ENCODE measurements at places on chromosomes 3 and 15.

GRCh38 chr3:153615863-153616262 lies 453.8 kb downstream of the RAP2B start:
- no peak for DNase-seq

GRCh38 chr3:38528457-38528856 lies 32.3 kb downstream of the EXOG start:
- DNase-seq: peak; percentile 77

GRCh38 chr15:43508991-43509659 lies 8.3 kb upstream of the MAP1A start:
- DNase-seq: peak; percentile 22

DNA sequence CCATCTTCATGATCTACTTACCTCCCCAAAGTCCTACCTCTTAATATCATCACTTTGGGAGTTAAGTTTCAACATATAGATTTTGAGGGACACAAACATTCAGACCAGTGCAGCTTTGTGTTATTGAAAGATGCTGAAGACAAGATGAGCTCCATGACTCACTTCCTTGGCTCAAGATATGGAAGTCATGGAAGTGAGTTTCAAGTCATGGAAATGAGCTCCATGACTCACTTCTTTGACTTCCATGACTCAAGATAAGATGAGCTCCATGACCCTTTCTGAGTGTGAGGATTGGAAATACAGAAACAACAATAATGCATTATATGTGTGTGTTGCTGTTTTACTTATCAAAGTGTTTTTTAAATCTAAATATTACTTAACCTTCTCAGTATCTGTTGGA lies 170.2 kb upstream of the TPRG1 start:
- no peak for DNase-seq

DNA sequence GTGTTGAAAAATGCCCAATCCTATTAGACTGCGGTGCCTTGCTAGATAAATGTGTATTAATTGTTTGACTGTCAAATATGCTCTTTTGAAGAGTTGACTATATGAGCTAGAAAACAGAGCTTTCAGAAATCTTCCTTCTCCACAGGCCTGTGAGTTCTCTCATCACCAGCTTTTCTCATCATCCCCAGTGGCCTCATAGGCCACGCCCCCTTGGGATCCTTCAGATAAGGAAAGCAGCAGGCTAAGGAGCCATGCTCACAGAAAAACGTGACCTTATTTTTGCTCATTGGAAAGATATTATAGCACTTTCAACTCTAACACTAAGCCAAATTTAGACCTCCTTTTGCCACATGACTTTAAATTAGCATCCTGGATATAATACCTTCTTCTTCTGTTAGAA lies 514.4 kb upstream of the ARRDC4 start:
- DNase-seq: peak; percentile 66

DNA sequence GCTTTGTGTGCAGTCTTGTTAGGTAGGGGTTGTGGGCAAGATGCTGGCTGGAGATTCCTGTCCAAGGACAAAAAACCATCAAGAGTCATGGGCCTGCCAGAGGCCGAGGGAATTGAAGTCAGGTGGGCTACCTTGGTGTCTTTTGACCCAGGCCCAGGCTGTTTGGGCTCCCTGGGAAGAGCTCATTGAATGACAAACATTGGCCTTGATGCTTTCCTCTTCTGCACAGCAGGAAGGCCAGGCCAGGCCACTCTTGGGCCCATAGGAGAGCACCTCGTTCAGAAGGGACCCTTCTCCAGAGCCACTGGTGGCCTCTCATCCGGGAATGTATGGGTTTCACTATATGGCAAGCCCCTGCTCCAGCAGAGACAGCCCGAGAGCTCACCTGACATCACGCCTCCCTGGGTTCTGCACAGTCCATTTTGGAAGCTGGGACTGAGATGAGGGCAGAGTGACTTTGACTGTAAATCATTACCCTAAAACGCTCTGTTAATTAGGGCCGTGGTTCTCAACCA lies 169.1 kb downstream of the NSMCE3 start:
- no peak for DNase-seq

- peak; percentile 64 for DNase-seq
Measured at GRCh38 chr3:71495708-71496472, 87.6 kb downstream of the FOXP1 start.

- DNase-seq: no peak
Measured at GRCh38 chr3:167783781-167784180, 48.3 kb downstream of the SERPINI1 start.

DNA sequence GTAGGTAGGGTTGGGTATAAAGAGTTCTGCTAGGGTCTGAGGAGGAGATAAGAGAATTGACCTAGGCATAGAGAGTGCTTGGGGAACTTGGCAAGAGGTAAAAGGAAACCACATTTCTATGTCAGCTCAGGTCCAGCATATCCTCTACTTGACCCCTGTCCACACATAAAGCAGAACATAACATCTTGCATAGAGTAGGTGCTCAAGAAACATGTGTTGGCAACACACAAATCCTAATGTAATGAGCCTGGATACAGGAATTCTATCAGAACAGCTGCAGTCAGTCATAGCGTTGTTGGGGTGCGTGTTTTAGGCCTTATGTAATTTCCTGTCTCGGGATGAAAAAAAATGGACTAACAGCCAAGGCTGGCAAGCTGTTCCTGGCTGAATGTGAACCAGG lies 35.0 kb upstream of the PLCL2 start:
- DNase-seq: no peak

- no peak for DNase-seq
Measured at GRCh38 chr15:40923551-40923950, 5.6 kb upstream of the DLL4 start.

GRCh38 chr3:31832551-31832950 lies 148.5 kb downstream of the OSBPL10 start:
- no peak for DNase-seq

DNA sequence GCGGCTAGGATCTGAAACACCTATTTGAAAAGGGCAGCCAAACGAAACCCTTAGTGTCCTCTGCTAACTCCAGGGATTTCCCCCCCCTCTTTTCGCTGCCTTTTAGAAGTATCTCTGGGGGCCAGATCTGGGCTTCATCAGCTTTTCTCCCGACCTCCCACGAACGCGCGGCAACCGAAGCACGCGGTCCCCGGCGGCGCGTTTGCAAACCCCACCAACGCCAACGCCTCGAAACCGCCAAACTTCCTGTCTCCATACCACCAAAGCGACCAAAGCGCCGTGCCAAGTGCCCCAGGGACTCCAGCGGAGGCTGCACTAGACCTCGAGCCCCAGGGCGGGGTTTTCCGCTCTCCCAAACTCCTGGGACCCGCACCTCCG lies 155.8 kb upstream of the FRMD4B start:
- DNase-seq: peak; percentile 82

- DNase-seq: no peak
Measured at GRCh38 chr15:81146466-81146865, 12.4 kb downstream of the CFAP161 start.

All from endodermal cell (in vitro differentiated cells).